ENCODE measurements at places on chromosomes 13 and 19. TPM values are rescaled to one million over a fixed set of nuclear protein-coding genes. Genes with fewer than 3 reads are reported as not detected.

Gene PTPRH
- 0.15 TPM for polyA plus RNA-seq

Gene VAV1
- polyA plus RNA-seq = 2.2 TPM

Gene SLC10A2
- polyA plus RNA-seq = 10.3 TPM

Gene STOML3
- polyA plus RNA-seq = 1.4 TPM

Gene SLC44A2
- 182 TPM for polyA plus RNA-seq

Gene KLK15
- polyA plus RNA-seq = not detected

Gene PCP2
- 1.0 TPM for polyA plus RNA-seq

Data from right lung (tissue), 10 donors.